ENCODE measurements at places on chromosomes 1 and 21. TPM values are rescaled to one million over a fixed set of nuclear protein-coding genes. Genes with fewer than 3 reads are reported as not detected.

Gene C4BPA
- not detected for total RNA-seq

Gene MCM3AP
- total RNA-seq = 125 TPM

Gene CELA3B
- total RNA-seq = not detected

Gene MRAP
- not detected for total RNA-seq

Gene AQP10
- total RNA-seq = not detected

Gene CAMSAP2
- total RNA-seq = 90.5 TPM

Gene VWA1
- total RNA-seq = 19.8 TPM

Gene EPHB2
- 118 TPM for total RNA-seq

Gene FAM110D
- 0.60 TPM for total RNA-seq

Gene FUCA1
- 29.0 TPM for total RNA-seq

Gene BGLAP
- 1.5 TPM for total RNA-seq

Gene STMN1
- 286 TPM for total RNA-seq

Gene PLA2G4A
- 11.1 TPM for total RNA-seq

Gene PGLYRP4
- total RNA-seq = 0.27 TPM

Gene SLAMF9
- not detected for total RNA-seq

Gene C8A
- total RNA-seq = not detected

Gene MROH7
- total RNA-seq = 8.5 TPM

Gene OR6K3
- not detected for total RNA-seq

Gene SELL
- 5.2 TPM for total RNA-seq

Gene NTRK1
- total RNA-seq = 3.4 TPM

Gene TMEM54
- 10.6 TPM for total RNA-seq
